Psoas muscle (tissue), 8 donors: ENCODE measurements at places on chromosomes 2 and 18. TPM values are rescaled to one million over a fixed set of nuclear protein-coding genes. Genes with fewer than 3 reads are reported as not detected.

DNA sequence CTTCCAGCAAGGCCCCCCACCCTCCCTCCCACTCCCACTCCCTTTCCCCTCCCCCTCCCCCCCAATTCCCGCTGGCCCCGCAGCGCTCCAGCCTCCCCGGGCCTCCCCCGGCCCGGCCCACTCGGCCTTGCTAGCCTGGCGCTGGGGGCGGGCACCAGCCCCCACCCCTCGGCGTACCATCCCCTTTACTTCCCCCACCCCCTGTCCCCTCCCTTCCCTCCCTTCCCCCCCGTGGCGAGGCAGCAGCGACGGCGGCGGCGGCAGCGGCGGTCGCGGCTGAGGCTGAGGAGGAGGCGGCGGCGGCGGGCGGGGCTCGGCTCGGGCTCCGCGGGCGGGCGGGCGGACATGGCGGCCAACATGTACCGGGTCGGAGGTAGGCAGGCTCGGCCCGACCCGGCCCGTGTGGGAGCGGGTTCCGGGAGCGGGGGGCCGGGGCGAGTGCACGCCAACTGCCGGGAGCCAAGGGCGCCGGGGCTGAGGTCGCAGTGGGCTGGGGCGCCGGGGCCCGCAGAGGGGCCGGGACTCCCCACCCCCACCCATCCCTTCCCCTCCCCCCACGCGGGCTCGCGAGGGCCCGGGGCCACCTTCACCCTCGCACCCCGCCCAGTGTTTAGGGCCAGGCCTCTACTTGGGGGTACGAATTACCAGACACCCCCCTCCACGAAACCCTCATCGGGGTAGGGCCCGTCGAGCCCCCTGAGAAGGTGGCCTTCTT lies at the start of gene MTA3:
Gene MTA3, plus strand, starts transcription at position 232 of the 715 bp plus-strand sequence. Its CDS starts 114 bp downstream, at position 346.
- peak; percentile 79 for DNase-seq

The AMER3 gene
- not detected for total RNA-seq

- no peak for DNase-seq
Measured at GRCh38 chr18:77876319-77876865, 626.7 kb downstream of the GALR1 start.

DNA sequence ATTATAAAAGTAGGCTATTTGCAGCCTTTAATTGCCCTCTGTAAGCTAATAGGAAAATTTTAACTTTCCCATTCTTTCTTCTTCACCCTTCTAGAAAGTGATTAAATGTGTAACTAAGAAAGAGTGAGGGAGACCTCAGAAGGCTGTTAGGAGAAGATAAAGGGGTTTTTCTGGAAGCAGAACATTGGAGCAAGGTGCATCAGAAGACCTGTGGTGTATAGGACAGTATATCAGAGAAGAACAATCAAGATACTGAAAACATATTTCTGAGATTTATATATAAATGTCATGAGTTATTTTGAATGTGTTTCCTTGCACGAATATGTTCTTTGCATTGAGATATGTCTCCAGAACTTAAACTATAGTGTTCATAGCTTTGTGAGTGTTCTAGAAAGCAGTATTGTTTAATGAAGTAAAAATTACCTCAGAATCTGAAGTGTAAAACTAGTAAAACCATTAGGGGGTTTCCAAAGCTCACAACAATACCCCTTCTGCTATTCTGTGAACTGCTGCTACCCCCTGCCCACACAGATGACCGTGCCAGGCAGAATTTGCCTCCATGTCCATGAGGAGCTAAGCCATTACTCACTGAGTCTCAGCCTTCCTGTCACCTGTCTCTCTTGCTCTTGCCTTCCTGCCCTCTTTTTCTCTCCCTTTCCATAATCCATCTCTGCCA lies 537.9 kb downstream of the EPHA4 start:
- DNase-seq, result no peak

The MCM6 gene
- total RNA-seq, result 6.2 TPM

DNA sequence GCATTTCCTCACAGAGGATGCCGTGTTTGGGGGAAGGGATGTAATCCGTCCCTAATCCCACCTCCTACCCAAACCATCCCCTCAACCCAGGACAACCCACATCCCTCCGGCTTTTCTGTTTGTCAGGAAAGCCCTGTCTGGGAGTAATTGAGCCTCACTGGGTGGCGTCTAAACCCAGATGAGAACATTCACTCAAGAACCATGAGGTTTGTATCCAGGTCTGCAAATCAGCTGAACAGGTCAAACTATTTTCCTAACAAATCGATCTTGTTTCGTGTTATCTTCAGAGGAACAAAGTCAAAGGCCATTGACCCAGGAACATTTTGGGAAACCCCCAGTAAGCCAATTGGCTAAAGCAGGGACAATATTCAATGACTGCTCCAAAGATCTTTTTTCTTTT lies 25.7 kb downstream of the CYP27C1 start:
- DNase-seq, result no peak

The IRS1 gene
- total RNA-seq, result 11.9 TPM

GRCh38 chr2:45688479-45689298 lies 37.2 kb downstream of the PRKCE start:
- DNase-seq, result no peak

The HPCAL1 gene
- 18.4 TPM for total RNA-seq

DNA sequence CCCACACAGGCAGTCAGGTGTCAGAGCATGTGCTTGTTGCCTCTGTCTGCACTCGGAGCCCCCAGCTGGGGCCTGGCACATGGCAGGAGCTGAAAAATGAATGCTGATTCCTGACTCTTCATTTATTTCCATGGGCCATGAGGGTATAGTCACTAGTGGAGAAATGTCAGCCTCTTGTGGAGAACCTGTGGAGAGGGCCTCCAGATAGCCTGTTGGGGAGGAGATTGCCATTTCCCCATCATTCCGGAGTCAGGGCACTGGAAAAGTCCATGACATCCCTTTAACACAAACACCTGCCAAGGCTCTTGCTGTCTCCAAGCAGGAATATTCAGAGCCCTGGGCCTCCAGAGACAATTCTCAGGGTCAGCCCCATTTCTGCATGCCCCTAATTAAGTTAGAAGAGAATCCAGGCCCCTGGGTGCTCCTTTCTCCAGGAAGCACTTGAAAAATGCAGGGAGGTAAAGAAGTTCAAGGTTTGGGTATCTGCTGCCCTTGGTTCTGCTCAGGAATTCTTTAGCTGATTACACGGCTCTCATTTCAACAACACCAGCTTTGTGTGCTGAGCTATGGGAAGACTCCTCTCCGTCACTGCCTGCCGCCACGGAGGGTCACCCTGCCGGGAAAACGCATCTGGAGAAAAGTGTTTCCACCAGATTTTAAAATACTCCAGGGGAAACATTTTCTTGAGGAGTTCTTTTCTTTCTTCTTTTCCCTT lies 311.3 kb downstream of the MYCN start:
- DNase-seq, result no peak

The SERPINB13 gene
- total RNA-seq, result not detected

DNA sequence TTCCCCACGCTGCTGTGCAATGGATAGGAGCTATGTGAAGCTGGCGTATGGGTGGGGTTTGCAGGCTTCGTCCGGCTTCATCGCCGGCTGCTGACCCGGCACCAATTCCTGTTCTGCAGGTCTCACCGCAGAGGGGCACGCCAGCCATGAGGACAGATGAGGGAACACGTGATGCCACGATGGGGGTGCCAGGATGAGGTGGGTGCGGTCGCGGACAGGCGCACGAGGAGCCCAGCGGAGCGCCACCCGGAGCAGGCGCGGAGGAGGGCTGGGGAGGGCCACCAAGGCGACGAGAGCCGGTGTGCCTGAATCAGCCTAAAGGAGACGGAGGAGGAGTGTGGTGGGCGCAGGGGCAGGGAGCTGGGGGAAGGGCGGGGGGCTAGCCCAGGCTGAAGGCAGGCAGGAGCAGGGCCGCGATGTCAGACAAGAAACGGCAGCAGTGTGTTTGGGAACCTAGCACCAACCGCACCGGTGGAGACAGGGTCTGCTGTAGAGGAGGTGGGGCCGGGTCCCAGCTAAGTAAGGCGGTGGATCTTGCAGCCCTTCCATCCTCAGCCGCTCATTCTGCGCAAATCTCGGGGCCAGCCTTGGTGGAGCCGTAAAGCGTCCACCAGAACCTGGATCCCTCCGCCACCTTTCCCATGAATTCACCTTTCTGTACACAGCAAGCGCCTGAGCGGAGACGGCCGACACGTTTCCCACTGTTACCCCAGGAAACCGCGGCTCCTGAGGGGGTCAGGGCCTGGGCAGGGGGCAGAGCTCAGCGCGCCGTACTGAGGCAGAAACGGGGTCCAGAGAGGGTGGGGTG lies 17.0 kb upstream of the CD8A start:
- peak; percentile 67 for DNase-seq

DNA sequence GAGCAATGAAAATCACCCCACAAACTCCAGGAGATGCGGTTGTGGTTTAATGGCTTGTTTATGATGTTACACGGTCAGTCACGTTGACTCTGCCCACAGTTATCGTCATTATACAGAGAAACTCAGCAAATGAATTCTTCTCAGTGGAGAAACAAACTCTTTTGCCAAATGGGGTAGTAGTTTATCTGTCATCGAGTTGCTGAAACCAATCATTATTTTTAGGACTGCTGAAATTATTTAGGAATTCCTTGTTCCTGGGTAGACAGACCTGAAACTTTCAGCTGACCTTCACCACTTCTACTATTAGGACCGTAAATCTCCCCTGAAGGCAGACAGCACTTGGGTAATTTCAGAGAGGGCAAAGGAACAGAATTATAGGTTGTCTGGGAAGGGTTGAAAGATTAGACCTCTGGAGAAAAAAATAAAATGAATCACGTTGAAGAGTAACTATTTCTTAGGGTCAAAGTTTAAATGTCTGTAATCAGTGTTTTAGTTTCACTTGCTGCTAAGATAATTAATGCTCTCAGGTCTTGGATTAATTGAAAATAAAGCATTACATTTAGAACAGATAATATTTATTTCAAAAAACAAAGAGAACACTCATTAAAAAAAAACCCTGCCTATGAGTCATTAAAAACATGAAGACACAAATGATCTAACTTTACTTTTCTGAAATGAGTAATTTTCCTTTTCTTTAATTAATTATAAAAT lies 52.1 kb upstream of the LYPD6 start:
- no peak for DNase-seq

DNA sequence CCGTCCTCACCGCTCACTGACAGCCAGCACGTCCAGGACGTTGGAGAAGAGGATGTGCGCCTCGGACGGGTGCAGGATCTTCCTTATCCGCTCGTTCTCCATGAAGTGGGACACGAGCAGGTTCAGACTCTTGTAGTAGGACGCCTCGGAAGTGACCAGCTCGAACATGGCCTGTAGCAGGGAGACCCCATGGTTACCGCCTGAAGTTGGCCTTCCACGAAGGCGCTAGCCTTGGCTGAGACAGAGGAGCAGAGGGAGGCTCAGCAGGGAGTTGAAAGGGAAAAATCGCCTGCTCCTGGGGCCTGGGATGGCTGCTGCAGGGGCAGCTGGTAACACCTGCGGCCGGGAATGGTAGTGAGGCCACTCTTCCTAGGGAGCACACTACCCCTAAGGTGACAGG lies 24.7 kb downstream of the SNORC start:
- DNase-seq, result no peak

- DNase-seq, result no peak
Measured at GRCh38 chr2:15782009-15782751, 158.2 kb upstream of the MYCN start.

The TPGS2 gene
- total RNA-seq, result 16.2 TPM

The PTH2R gene
- 0.08 TPM for total RNA-seq

The NLRC4 gene
- 0.75 TPM for total RNA-seq

DNA sequence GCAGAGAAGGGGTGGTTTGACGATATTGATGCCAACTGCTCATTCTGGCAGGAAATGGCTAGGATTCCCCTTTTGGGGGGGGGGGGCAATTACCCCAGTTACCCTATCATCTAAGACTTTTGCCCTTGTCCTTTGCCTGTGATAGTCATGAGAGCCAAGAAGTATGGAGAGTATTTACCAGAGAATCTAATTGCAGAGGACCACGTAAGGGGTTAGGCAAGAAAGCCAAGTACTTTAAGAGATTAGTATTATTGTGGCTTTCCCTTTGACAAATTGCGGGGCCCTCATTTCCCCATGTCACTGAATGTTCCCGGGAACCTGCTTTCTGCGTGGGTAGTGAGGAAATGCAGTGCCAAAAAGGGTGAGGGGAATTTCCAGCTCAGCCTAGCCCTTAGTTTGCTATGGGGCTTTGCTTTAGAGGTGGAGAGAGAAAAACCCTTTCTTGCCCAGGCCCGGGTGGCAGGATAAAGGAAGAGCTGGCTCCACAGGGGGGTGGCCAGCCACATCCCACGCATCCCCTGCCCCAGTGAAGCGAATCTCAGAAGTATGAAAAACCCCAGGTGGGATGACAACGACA lies 1.5 kb downstream of the AQP4 start:
- no peak for DNase-seq

The CYS1 gene
- total RNA-seq, result 0.14 TPM

GRCh38 chr2:38095079-38095995 lies 19.4 kb upstream of the CYP1B1 start:
- DNase-seq, result no peak

The COL4A3 gene
- 8.9 TPM for total RNA-seq

The PPIL3 gene
- total RNA-seq, result 18.5 TPM

DNA sequence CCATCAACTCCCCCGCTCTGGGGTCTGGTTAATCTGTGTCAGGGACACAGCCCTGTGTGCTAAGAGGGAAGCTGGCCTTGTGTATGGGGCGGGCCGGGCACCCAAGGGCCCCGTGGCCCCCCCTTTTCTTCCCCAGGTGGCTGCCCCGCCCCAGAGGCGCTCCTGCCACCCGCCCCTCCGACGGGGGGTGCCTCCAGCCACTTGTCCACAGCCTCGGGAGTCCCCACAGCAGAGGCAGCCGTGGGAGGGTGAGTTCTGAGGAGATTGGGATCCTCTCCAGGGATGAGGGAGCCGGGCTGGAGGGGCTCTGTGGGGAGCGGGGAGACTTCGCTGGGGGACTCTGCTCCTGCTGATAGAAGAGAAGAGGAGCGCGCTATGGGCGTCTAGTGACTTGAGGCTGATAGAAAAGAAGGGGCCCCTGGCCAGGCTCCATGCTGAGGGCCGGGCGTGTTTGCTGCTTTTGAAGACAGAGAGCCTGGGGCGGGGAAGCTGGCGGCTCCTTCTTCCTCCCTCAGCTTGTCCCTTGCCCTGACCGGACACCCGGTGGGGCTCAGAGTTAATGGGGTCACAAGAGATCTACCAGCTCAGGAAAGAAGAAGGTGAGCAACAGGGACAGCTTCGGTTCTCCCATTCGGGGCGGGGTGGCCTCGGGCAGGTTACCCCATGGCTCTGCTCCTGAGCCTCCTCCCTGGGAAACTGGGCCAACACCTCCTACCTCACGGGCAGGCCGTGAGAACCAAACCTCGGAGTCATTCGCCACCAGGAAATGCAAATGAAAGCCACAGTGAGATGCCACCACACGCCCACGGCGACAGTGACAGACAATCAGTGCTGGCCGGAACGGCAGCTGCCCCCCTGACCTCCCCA lies 89.4 kb upstream of the TAF1B start:
- DNase-seq, result no peak

The CCDC85A gene
- total RNA-seq, result 2.5 TPM

DNA sequence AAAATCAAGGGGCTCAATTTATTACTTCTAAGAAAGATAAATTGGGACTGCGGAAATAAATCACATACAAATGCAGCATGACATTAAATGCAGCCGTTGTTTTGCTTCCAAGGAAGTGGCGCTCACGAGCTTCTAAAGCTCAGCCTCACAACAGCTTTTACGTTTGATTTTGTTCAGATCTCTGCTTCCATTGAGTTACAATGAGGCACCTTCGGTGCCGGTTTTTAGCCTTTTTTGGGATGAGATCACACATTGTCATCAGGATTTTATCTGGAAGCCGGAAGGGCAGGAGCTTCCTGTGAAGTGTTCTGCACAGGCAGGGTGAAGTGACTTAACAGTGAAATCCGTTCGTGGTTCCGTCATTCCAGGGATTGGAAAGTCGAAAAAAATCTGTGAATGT lies 209.8 kb downstream of the DCDC2C start:
- DNase-seq, result no peak
